ENCODE measurements at places on chromosomes 11 and 22.

- no peak for DNase-seq
Observed at GRCh38 chr22:23216461-23217170, 36.3 kb downstream of the BCR start.

- no peak for DNase-seq
Observed at GRCh38 chr11:126149759-126150625, 61.5 kb downstream of the RPUSD4 start.

- peak; percentile 13 for DNase-seq
Observed at GRCh38 chr11:37788141-37788877, 1190.3 kb upstream of the RAG2 start.

DNA sequence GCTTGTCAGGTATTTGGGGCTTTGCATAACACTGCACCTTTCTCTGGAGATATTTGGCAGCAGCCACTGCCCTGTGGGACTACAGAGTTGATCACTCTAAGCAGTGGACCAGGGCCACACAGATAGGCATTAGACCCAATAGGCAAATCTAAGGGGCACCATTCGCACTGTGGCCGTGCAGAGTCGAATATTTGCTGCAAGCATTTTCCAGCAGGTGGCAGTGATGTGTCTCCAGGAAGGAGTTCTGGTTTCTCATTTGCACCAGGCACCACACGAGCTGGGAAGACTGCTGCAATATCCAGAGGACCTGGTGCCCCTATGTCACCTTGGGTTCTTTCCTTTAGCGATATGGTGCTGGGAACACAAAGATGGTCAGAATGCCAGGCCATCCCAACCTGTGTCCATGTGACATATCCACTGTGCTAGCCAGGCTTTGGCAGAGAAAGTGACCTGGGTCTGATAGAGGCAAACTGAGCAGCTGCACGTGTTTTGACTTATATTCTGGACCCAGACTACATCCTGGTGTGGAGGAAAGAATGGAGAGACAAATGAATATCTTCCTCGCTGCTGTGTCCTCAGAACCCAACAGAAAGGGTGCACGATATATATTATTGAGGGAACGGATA lies 318.7 kb downstream of the BUD13 start:
- no peak for DNase-seq

DNA sequence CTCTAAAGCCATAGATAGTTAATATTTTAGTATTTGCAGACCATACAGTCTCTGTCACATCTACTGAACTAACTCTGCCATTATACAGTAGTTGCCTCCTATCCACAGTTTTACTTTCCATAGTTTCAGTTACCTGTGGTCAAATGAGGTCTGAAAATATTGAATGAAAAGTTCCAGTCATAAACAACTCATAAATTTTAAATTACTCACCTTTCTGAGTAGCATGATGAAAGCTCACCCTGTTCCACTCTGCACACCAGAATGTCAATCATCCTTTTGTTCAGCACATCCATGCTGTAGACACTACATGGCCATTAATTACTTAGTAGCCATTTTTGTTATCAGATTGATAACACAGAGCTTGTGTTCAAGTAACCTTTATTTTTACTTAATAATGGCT lies 51.7 kb upstream of the ME3 start:
- peak; percentile 39 for DNase-seq

DNA sequence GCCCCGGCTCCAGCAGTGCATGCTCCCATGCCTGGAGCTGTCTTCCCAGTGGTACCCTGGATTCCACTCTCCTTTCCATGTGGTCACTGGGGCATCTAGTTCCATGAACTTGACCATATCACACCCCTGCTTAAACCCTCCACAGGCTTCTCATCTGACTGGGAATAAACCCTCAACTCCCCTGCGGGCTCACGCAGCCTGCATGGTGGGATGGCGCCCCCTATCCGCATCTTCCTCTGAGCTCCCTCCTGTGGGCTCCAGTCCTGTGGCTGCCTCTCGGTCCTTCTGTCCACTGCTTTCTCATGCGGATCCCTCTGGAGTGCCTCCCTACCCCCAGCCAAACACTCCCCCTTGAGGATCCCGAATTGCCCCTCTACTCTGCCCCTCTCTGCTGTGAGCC lies 41.4 kb upstream of the TTLL12 start:
- DNase-seq, result peak; percentile 11

DNA sequence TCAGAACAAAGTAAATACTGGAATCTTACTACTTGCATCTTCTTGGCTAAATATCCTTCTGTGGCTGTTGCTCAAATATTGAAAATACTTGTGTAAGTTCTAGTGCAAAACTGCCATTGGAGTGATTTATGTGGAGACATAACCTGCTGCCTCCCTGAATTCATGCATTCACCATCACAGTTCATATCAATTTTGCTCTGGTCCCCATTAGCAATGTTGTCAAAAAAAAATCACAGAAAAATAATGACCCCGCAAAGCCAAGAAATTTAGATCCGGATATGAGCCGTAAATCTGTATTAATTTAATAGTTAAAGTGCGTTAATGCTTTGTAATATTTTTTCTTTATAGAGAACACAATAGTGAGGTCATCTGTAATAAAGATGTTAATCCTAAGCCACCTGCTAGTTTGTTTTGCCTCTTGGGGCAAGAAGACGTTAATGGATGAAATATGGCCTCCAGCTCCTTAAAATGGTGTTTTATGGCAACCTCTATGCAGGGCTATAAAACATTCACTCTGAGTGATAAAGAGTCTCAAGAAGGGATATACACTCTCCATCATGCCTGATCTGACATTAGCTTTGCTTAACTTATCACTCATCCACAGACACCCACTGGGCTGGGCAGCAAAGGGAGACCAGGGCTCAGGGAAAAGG lies 255.9 kb downstream of the INSC start:
- no peak for DNase-seq

DNA sequence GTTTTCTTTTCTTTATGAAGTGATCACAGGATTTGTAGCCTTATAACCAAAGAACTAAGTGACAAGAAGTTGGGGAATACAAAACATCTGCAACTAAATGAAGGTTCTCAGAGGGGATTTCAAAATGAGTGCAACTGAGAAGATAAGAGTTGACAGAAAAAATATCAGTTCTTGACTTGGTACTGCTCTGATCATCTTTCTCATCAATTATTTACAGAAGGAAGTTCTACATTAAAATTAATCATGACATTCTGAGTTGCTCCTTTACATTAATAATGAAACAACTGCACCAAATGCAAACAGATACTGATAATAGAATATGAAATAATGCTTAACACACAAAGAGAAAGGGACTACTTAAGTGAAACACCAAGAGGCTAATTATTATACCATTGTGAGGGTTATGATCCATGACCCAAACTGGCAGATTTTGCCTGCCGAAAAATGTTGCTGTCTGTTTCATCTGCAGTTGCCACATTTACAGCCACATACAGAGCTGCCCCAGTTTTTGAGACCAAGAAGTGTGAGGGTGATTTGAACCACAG lies 561.9 kb upstream of the ANO5 start:
- no peak for DNase-seq

DNA sequence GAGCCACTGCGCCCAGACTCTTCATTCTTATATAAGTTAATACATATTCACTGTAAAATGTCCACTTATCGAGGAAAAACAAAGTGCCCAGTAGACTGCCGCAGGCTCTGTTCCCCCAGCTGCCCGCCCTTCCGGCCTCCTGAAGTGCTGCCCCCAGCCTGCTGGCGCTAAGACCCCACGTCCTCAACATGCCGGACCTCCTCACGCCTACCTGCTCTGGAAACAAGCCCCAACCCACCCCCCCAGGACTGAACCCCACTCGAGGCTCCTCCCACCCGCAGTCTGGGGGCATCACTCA lies 1.1 kb downstream of the GATD1 start:
- DNase-seq, result no peak

- no peak for DNase-seq
Observed at GRCh38 chr11:73374151-73374550, 2.0 kb upstream of the RELT start.

GRCh38 chr11:2433106-2433925 lies 11.0 kb downstream of the TRPM5 start:
- DNase-seq, result no peak

DNA sequence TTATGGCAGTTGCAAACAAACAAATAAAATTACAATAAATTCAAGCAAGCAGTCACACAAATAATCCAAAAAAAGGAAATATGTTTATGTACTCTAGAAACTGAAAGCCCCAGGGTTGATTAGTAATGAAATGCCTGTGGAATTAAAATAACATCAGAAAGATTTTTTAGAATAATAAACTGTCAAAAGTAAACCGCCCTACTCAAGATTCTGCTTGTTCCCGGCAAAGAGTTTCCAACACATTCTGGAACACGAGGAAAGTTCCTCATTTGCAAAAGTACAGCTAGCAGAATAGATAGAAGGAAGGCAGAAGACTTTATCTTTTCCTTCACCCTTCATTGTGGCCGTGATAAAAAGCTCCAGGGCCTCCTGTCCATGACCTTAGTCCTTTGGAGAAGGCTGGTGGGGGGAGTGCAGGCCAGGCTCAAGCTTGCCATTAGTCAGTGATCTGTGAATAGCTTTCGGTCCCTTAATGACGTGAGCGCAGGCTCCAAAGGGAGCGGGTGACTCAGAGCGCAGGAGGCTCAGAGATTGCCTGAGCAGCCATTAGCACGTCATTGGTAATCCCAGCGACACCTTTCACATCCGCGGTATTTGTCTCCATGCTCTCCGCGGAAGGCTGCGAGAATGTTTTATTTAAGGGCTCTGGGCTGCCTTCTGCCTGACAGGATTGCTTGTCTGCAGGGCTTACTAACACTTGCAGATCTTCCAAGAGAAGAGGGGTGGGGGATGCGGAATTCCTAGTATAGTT lies 458.3 kb downstream of the METTL15 start:
- peak; percentile 73 for DNase-seq

DNA sequence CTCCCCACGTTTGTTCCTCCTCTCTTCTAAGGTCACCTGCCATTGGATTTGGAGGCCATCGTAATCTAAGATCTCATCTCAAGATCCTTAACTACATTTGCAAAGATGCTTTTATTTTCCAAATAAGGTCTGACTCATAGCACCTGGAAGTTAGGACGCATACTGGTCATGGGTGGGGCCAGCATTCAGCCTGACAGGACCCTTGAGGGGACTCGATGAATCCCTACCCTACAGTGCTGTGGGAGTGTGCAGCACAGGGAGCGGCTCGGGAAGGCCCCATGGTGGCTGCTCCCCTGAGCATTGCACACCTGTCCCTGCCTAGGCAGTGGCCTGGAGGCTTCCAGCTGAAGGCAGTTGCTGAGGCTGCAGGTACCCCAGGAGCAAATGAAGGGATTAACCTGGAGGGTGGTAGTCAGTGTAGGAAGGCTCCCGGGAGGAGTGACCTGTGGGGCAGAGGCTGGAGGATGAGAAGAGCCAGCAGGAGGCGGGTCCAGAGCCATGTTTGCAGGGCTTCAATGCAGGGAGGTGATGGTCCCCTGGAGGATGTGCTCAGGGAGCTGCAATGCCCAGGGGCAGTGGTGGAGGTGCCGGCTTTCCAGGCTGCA lies 362.2 kb downstream of the CTTN start:
- DNase-seq, result peak; percentile 40

DNA sequence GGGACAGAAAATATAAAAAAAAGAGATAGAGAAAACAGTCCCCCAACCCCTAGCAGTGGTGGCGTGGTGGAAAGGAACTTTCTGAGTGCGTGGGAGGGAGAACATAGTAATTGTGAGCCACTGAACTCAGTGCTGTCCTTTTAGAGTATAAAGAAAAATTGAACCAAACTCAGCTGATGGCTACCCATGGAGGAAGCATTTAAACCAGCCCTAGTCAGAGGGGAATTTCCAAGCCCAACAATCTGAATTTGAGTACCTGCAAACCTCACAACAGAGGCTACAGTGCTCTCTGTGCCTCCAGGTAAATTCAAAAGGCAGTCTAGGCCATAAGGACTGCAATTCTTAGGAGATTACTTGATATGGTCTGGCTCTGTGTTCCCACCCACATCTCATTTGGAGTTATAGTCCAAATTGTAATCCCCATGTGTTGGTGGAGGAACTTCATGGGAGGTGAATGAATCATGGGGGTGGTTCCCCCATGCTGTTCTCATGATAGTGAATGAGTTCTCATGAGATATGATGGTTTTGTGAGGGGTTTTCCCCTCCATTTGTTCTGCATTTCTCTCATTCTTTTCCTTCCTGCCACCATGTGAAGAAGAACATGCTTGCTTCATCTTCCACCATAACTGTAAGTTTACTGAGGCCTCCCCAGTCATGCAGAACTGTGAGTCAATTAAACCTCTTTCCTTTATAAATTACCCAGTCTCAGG lies 687.8 kb downstream of the FAM181B start:
- no peak for DNase-seq

GRCh38 chr11:77542296-77542695 lies 47.5 kb upstream of the AQP11 start:
- no peak for DNase-seq

- DNase-seq, result no peak
Observed at GRCh38 chr22:45696227-45696626, 24.6 kb downstream of the ATXN10 start.

GRCh38 chr11:44519989-44520737 lies 45.3 kb upstream of the CD82 start:
- DNase-seq, result no peak

DNA sequence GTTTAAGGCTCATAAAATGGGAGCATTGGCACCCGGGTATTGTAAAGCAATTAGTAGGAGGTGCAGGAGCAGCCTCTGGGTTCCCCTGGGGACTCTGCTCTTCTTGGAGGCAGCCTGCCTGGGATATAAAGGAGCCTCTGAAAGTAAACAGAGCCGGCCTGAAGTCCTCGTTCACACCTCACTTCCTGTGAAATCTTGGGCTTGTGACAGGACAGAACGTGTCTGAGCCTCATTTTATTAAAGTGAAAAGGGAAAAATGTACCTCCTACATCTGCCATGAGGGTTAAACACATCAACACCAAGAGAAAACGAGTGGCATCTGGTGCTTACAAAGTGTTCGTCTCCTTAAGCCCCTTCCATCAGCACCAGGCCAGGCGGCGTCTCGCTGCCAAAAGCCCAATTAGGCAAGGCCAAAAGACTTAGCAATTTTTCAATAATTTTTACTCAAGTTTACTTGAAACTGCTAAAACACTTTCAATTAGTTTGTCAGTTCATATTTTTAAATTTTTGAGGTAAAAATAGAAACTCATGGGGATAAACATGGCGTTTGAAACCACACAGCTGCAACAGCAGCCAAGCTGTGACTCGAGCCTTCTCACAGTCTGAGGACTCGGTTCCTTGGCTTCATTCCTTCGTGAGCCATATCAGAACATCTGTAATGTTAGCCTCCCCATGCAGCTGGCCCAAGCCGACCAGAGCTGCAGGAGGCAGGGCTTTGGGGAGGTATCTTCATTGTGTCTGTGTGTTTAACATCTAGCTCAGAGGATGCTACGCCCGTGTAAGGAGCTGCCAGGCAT lies 33.6 kb downstream of the MAP6 start:
- no peak for DNase-seq

GRCh38 chr22:49760630-49761571 lies 66.8 kb downstream of the BRD1 start:
- no peak for DNase-seq

Data from RWPE1 (cell line).